Transverse colon (tissue), 4 donors: ENCODE measurements at places on chromosomes 16 and 17. TPM values are rescaled to one million over a fixed set of nuclear protein-coding genes. Genes with fewer than 3 reads are reported as not detected.

DNA sequence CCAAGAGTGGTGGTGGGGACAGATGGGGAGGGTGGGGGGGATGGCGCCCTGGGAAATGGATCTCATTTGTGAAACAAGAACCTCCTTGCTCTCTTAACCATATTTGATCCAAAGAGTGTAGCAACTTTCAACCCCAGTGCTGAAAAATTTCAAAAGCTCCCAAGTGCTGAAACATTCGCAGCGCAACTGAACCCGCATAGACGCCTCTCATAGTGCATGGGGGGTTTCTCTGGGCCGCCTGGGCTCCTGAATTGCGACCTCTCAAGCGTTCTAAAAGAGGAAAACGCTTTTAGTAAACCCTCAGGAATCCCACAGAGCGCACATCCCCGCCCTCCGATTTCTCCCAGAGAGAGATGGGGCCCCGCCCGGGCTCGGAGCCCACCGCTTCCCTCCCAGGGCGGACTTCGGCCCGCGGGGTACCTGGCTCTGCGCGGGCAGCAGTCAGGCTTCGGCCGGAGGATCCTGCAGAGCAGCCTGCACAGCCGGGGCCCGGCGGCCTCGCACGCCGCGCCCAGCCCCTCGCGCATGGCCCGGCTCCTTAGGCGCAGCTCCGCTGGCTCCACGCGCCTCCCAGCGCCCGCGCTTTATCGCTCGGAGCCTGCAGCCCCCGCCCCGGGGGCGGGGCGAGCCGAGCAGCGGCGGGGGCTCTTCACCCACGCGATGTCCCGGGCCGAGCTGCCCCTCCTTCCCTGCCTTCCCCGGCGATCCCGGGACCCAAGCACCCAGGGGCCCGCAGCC, 7.0 kb downstream of the NOS2 start:
- no peak for DNase-seq

GRCh38 chr17:15885770-15886169, 59.2 kb upstream of the ADORA2B start:
- DNase-seq: no peak

DNA sequence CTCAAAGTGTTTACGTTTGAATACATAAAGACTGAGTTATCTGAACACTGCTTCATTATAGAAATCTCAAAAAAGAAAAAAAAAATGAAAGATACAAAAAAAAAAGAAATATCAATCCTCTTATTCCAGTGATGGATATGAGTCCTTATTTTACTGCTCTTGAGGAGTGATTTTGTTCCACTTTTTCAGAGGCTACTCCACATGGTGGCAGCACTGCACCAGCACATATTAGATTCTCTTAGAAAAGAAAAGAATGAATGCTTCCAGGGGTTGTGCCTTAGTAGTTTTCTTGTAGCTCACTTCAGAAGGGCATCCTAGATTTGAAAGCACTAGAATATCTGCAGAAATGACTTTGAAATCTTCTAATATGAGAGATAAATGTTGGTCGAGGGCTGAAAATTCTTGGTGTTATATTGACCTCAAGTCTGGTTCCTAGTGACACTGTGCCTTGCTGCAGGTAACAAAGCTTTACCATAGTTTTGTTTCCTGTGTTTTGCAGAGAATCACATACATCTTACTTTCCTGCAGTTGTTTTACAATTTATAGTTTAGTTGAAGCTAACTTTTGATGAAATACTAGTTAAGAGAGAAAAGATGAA, 25.9 kb downstream of the AP2B1 start:
- DNase-seq: peak; percentile 35

- peak; percentile 80 for DNase-seq
These were observed at the start of gene NT5M for GRCh38 chr17:17303010-17303846. Gene NT5M, plus strand, starts transcription at chr17:17303373. Its CDS starts 178 bp downstream, at chr17:17303551.

Gene MPP2
- 3.7 TPM for total RNA-seq

Gene HOXB13
- total RNA-seq: 5.2 TPM

Gene DUXB
- total RNA-seq: not detected

- no peak for DNase-seq
These were observed 77.4 kb upstream of the CCL2 start for GRCh38 chr17:34177642-34178041.

- DNase-seq: no peak
These were observed 35.4 kb downstream of the SLC6A4 start for GRCh38 chr17:30200106-30200505.

GRCh38 chr17:82050761-82051641, 610 bp downstream of the RFNG start:
- no peak for DNase-seq

Gene TLCD2
- 21.6 TPM for total RNA-seq

DNA sequence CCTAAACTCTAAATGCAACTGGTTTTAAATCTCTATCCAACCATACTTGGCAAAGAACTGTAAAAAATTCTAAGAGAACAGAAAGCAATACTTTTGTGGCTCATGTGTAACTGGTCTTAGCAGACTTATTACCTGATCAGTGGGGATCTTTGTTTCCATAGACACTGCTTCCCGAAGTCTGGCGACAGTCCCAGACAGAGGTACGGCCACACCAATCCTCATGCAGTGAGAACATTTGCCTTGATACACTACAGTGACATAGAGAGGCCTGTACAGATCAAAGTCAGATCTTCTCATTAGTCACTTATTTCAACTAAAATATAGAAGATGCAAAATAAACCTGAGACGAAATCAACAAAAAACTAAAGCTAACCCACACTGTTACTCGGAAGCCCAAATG, 43.9 kb downstream of the USP31 start:
- DNase-seq: no peak

Gene NHERF2
- total RNA-seq: 61.9 TPM

DNA sequence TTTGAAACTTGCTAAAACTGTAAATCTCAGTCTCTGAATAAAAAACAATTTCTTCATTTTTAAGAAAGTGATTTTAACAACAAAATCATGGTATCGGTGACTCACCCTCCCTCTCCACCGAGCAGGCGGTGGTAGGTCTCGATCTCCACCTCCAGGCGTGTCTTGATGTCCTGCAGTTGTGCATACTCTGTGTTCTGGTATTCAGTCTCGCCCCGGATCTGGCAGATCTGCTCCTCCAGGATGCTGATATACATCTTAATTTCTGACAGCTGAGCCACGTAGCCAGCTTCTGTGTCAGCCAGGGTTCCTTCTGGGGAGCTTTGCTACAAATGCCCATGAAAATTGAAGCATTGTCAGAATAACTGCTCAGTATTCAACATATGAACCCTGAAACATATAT, 15.4 kb upstream of the KRT24 start:
- no peak for DNase-seq

Gene VAT1
- 94.1 TPM for total RNA-seq

- no peak for DNase-seq
These were observed 66.4 kb downstream of the PRMT7 start for GRCh38 chr16:68377221-68377620.

DNA sequence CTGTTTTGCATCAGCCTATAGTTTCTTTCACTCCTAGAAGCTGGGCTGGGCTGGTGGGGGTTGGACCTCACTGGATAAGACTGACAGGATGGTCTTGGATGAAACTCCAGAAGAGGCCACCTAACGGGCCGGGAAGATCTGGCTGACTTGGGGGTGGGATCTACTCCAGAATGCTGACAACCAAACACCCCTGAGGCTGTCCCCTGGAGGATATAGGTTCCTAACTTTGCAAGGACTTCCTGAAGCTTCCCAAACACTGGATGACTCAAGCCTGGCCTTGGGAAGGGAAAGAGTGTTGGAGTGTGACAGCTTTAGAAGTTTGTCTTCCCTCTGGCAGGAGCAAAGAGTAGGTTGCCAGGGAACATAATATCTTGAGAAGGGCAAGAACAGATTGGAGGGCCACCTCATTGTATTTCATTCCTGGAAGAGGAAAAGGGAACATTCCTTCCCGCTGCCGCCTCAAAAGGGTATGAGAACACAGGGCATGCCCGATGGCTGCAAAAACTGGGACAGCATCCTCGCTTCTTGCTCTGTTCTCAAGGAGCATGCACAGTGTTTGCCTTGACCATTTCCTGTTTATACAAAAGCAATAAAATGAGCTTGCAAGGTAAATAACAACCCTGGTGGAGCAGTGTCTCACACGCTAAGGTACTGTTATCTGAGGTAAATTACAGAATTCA, 6.8 kb upstream of the CYB5B start:
- no peak for DNase-seq

DNA sequence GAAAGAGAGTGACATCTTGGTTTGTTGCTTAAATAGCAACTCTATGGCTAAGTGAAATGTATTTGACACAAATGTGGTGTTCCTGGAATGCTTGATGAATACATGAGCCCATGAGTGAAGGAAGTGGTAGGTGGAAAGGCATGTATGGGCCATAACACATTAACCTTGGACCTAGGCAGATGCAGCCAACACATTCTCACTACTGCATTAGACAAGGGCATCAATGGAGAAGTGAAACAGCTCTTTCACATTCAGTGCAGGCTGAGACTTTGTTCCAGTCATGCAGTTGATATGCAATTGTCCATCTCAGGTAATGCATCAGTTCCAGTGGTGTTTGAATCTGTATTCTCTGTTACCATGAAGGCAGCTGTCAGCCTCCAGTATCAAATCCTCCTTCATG, 133.6 kb downstream of the HS3ST3B1 start:
- no peak for DNase-seq

Gene NPIPB6
- 12.7 TPM for total RNA-seq
